ENCODE measurements at places on chromosomes 16 and 17.

DNA sequence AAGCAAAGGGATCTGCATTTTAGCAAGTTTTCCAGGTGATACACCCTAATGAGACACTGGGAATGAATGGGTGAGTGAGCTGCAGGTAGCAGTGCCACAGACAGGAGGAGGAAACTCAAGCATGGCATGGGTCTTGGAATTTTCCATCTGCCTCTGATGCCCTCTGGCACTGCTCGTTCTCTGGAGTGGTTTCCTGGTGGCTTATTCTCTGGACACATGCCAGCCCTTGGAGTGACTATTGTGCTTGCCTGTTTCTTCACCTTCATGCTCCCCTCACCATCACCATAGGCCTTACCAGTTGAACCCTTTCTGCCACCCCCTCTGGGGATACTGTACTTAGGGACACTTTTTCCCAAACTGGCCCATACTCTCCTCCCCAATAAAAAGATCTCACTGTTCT, 1.6 kb downstream of the COASY start:
- DNase-seq: no peak

DNA sequence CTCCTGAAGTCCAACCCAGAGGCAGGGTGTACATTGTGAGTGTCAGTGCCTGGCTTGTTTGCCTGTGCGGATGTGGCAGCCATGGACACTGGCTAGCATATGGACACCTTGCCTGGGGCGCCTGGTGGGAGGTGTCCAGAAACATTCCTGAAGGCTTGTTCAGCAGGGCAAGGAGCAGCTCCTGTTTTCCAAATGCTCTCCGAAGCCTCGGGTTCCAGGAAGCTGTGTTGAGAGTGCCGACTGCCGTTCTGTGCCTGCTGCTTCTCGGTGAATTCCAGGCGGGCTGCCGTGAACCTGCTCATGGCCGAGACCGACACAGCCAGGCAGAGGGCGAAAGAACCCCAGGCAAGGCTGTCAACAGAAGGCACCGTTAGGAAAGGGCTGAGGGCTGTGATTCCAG, 10.9 kb upstream of the DHRS7C start:
- no peak for DNase-seq

- no peak for DNase-seq
Observed at GRCh38 chr16:88838566-88838965, 18.2 kb downstream of the GALNS start.

DNA sequence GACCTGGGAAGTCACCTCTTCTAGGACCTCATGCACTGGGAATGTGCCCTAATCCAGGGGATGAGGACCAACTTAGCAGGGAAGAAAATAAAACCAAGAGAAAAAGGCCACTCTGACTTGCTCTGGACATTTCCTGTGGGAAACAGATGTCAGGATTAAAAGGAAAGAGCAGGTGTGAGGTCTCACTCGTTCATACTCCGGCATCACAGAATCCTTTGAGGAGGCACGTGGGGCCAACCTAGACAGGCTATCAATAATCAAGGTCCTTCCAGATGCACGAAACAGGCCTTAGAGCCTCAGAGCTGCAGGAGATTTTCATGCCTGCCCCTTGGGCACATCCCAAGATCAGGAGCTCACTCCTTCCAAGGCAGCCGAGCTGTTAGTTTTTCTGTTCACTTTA, 321.5 kb upstream of the CCL2 start:
- no peak for DNase-seq
